DMS153 (cell line): ENCODE measurements at places on chromosomes 16 and 17.

- DNase-seq = no peak
These were observed 72.9 kb downstream of the CYTH1 start for GRCh38 chr17:78709119-78709681.

GRCh38 chr16:24041834-24042631 is 206.2 kb downstream of the PRKCB start:
- peak; percentile 55 for DNase-seq

DNA sequence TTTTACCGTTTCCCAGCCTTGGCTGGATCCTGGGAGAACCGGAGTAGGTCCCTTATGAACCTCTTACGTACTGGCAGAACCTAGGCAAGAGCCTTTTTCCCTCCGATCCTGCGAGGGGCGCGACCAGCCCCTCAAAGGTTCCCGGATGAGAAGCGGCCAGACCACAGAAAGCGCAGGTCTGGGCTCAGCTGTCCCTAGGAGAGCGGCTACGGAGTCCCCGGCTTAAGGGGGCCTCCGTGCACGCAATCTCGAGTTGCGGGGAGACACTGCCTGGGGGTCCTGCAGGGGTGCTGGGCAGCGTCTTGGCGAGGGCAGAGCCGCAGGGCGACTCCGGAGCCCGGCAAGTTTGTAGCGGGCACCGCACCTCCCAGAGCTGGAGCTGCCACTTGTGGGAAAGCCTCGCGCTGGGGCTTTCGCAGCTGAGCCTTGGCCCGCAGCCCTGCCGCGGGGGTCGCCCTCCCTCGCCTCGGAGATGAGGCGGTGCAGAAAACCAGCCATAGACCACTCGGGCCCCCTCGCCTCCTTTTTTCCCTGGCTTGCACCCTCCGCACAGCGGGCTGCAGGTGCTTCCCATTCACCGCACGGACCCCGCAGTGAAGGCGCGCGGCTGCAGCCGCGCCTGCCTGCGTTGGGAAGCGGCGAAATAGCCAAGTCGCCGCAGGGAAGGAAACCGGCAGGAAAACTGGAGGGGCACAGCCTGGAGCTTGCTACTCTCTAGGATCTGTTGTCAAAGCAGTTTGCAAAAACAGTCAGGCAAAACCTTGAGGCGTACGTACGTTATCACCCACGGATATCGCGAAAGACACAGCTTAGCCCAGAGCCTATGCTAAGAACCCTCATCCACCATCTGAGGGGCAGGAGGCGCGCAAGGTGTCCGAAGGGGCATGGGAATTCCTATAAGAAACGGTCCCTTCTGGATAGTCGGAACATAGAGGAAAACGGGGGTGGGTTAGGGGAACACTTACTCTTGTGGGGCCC is 834 bp downstream of the CDH8 start:
- no peak for DNase-seq

DNA sequence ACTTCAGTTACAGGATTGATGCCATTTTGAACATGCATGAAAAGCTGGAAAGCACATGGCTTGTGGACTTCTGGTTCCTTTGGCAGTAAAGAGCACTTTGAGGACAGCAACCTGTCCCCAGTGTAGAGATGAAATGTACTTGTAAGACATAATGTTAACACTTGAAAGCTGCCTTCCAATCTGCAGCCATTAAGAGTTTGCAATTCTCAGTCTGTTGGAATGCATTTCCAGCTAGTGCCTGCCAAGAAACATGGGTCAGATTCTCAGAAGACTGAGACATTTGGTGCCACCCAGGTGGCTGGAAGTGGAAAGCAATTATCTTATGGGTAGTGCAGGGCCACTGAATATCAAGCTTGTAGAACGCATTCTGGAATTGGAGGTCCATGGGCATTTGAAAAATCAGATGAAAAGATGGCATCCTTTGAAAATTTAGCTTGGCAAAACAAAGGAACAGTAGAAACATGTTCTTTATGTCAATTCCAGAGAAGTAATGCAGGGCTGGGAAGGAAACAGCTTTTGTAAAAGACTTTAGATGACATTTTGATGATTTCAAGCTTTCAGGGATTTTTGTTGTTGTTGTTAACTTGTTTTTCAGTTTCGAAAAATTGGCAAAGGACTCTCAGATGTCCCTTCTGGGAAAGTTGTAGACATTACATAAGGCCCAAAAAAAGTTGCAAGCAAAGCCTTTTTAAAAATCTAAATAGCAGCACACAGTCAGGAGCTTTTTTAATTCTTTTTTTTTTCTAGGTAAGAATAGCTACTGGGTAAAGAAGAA is 147.0 kb downstream of the ABCA8 start:
- DNase-seq = no peak

- DNase-seq = no peak
These were observed 201.7 kb downstream of the KATNIP start for GRCh38 chr16:27751676-27752075.

GRCh38 chr16:68642436-68643101 is 2.5 kb upstream of the CDH3 start:
- peak; percentile 54 for DNase-seq

DNA sequence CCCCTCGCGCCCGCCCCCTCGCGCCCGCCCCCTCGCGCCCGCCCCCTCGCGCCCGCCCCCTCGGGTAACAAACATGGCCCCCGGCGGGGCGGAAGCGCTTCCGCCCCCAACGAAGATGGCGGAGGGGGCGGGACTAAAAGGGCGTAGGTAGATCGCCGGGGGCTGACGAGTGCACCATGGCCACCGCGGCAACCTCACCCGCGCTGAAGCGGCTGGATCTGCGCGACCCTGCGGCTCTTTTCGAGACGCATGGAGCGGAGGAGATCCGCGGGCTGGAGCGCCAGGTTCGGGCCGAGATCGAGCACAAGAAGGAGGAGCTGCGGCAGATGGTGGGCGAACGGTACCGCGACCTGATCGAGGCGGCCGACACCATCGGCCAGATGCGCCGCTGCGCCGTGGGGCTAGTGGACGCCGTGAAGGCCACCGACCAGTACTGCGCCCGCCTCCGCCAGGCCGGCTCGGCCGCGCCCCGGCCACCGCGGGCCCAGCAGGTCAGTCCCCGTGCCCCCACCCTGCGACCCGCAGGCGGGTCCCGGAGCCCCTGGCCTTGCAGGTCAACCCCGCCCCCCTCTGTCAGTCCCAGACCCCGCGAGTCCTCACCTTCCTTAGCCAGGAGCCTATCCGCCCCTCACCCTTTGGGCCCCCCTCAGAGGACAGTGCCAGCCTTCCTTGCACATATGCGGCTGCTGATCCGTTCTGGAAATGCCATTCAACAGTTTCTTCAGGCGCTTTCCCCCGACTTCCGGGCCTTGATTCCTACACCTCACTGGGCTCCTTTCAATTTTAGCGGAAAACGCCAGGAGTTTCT is at the start of gene COG1:
TSS of gene COG1 (plus strand) at position 162 of the 808 bp plus-strand sequence. CDS start at position 177, 15 bp downstream.
- DNase-seq = peak; percentile 71

- DNase-seq = no peak
These were observed 2.8 kb downstream of the ETV4 start for GRCh38 chr17:43543300-43543699.

GRCh38 chr16:46822270-46822669 is 8.7 kb downstream of the C16orf87 start:
- no peak for DNase-seq

- DNase-seq = peak; percentile 96
These were observed at the start of gene NARF for GRCh38 chr17:82458179-82458884. Gene NARF (plus strand): TSS chr17:82458741. CDS start chr17:82458804, 63 bp downstream.

GRCh38 chr16:35523991-35524390 is 2064.6 kb downstream of the TP53TG3F start:
- no peak for DNase-seq

DNA sequence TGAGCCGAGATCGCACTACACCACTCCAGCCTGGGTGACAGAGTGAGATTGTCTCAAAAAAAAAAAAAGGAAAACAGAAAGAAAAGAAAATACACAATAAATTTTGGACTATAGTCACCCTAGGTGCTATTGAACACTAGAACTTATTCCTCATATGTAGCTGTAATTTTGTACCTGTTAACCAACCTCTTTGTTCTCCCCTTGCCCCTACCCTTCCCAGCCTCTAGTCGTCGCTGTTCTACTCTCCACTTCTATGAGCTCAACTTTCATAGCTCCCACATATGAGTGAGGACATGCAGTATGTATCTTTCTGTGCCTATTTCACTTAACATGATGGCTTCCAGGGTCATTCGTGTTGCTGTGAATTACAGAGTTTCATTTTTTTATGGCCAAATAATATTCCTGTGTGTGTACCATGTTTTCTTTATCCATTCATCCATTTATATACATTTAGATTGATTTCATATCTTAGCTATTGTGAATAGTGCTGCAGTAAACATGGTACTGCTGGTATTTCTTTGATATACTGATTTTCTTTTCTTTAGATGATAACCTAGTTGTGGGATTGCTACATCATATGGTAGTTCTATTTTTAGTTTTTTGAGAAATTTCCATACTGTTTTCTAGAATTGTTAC is 28.3 kb downstream of the VPS35L start:
- DNase-seq = no peak

- no peak for DNase-seq
These were observed 3.0 kb downstream of the FMNL1 start for GRCh38 chr17:45224671-45225050.

GRCh38 chr17:64634218-64634617 is 27.9 kb downstream of the SMURF2 start:
- no peak for DNase-seq

DNA sequence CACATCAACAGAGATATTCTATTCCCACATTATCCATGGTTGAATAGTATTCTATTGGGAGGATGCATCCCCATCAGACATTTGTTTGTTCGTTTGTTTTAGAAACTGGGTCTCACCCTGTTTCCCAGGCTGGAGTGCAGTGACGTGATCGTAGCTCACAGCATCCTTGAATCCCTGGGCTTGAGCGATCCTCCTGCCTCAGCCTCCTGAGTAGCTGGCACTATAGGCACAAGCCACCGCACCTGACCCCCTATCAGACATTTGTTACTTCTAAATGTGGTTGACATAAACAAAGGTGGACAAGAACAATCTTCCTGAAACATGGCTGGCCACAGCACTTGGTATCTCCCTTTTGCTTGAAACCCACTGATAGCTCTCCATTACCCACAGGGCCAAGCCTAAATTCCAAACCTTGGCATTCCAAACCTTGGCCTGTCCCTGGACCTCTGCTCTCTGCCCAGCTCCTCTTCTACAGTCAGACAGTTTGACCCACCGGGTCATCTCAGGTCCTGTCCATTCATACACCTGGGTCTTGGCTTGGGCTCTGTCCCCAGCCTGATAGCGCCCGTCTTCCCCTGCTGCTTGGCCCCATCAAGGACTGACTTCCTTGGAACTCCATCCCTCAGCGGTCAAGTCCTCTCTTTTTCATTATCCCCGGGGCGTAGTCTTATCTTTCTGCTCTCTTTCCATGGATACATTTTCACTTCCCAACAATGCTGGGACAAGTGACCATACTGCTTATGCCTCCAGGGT is 1.5 kb upstream of the PRR29 start:
- no peak for DNase-seq

- DNase-seq = no peak
These were observed 6.8 kb downstream of the RSPRY1 start for GRCh38 chr16:57192720-57193486.

DNA sequence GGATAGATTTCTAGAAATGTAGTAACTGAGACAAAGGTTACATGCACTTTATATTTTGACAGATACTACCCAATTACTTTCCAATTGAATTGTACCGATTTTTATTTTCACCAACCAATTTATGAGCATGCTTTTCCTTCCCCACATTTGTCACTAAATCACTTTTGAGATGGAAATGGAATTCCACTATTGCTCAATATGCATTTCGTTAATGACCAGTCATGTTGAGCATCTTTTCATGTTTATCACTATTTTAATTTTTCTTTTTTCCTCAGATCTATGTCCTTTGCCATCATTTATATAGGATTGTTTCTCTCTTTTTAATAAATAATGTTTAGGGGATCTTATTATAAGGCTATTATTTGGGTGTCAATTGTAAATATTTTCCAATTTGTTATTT is 102.8 kb upstream of the SMIM36 start:
- DNase-seq = no peak

- no peak for DNase-seq
These were observed 13.3 kb downstream of the CRISPLD2 start for GRCh38 chr16:84833144-84833500.
